Choroid plexus epithelial cell (primary cell): ENCODE measurements at places on chromosomes 5 and 9.
A peak's percentile ranks its signal among the peaks of the same experiment; 100 is the strongest.

DNA sequence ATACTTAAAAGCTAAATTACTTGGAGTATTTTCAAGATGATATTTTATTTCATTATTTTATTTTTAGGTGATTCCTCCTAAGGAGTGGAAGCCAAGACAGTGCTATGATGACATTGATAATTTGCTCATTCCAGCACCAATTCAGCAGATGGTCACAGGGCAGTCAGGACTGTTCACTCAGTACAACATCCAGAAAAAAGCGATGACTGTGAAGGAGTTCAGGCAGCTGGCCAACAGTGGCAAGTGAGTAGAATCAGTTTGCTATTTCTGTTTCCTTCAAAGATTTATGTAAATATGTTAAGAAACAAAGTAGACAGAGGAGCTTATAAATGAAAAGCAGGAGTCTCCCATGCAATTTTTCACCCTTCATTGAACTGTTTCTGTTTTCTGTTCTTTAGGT is 47.8 kb downstream of the KDM4C start:
- peak; percentile 55 for DNase-seq

GRCh38 chr5:83299353-83299752 is 172.2 kb upstream of the VCAN start:
- DNase-seq, result no peak

- DNase-seq, result peak; percentile 4
Observed at GRCh38 chr5:64292611-64293215, 127.1 kb downstream of the RNF180 start.

GRCh38 chr9:129708793-129709192 is 43.3 kb downstream of the PRRX2 start:
- no peak for DNase-seq

DNA sequence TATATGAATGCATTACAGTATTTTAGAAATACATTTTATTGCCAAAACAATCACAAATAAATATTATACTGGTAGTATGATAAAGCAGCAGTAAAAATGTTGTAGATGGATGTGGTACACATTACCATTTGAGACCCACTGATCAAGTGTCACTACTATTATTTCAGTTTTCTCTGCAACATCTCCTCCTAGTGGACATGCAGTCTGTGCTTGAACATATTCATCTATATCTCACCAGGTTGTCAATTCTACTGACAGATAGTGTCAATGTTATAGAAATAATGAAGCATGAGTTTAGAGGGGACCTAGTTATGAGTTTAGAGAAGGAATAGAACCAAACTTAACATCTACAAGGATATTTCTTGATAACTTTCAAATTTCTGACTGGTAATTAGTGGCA is 39.2 kb upstream of the ELOVL7 start:
- peak; percentile 48 for DNase-seq

DNA sequence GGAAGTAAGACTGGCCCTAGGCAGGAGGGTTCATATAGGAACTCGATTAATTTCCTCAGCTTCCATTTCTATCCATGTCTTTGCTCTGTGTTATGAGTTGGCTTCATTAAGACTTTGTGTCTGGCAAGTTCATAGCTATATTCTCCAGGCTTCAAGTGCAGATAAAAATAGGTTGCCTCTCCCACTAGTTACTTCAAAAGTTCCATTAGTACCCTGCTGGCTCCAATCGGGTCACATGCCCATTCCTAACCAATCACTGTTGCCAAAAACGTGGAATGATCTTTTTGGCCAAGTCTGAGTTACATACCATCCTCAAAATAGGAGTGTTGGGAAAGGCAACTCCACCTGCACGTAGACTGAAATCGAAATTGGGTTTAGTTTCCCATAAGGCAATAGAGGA is 13.8 kb upstream of the SPATA31D1 start:
- no peak for DNase-seq

- no peak for DNase-seq
Observed at GRCh38 chr5:137215261-137215660, 283.9 kb downstream of the SPOCK1 start.

- no peak for DNase-seq
Observed at GRCh38 chr5:36593867-36594266, 12.5 kb upstream of the SLC1A3 start.

GRCh38 chr5:93100428-93100827 is 480.6 kb downstream of the NR2F1-AS1 start:
- peak; percentile 62 for DNase-seq
